Posterior vena cava (tissue), 2 donors: ENCODE measurements at places on chromosomes 5 and 9. TPM values are rescaled to one million over a fixed set of nuclear protein-coding genes. Genes with fewer than 3 reads are reported as not detected.

- DNase-seq, result peak; percentile 61
These were observed 62.9 kb downstream of the ZNF354C start for GRCh38 chr5:179123109-179123426.

DNA sequence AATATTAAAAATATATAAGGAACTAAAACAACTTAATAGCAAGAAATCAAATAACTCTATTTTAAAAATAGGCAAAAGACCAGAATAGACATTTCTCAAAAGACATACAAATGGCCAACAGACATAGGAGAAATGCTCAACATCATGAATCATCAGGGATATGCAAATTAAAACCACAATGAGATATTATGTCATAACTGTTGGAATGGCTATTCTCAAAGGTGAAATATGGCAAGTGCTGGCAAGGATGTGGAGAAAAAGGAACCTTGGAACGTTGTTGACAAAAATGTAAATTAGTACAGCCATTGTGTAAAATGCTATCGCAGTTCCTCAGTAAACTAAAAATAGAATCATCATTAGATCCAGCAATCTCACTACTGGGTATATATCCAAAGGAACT is 468.5 kb downstream of the NFIB start:
- no peak for DNase-seq

The HSPA5 gene
- 218 TPM for total RNA-seq

The KCNV2 gene
- not detected for total RNA-seq

DNA sequence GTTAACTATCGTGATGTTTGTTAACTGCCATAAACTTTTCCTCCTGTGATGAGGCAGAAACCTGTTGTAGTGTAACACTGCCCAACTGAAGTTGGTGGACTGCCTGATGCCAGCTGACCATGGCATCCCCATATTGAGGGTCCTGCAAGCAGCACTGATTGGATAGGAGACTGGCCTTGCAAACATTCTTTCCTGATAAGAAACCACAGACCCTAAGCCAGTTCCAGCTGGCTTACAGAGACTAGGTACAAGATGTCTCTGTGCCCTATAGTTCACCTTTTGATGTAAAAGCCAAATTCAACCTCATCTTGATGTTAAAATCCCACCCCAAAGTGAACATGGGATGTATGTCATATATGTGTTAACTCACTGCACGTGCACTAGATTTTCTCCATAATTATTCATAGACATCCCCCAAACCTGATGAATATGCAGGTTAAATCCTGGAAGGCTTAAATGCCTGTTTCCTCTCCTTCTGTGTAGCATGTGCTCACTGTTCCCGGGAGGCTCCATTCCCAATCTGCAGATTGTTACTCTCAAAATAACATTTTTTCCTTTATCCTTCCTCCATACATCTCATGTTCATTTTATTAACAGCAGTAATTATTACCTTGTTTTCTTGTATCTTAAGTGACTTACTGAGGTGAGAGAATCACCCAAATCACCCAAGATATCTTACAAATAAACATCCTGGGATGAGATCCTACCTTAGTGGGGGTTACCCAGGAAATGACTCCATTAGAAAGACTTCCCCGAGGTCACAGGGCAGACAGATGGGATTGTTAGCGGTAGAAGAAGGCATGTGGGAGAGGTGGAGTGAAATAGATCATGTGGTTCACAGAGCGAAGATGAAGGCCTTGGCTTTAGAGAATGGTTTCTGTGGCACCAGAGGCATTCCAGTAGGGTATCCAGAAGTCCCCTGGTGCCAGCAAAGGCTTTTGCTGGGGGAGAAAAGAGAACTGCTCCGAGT is 566.7 kb downstream of the CCDC171 start:
- no peak for DNase-seq

- DNase-seq, result peak; percentile 73
These were observed 382 bp upstream of the FGF1 start for GRCh38 chr5:142686210-142686734.

The ZNF454 gene
- 3.4 TPM for total RNA-seq

DNA sequence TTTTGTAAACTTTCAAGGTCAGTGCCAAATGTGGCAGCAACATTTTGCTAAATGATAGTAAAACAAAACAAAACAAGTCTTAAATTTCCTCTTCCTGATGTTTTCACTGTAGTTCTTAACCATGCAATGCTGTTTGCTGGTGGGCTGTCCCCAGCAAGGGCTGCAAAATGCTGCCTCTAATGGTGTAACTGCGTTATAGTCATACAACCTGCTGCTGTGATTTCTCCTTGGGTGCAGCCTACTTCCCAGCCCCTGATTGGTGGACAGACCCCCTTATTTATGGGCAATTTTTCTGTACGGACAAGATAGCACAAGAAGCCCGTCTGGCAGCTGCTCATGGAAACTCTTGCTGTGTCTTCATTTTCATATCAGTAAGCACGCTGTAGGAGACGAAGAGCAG is 26.6 kb upstream of the PIP5K1B start:
- DNase-seq, result no peak

DNA sequence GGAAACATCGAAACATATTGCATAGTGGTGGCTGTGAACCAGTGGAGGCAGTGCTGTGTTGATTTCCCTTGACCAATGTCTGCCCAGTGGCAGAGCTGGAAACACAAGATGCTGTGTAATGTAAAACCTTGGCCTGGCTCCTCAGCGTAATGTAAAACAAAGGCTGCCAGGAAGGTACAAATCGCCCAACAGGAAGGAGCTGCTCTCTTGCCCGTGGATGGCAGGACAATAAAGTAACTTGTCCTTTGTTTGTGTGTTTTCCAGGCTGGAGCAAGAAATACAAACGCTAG is 143.4 kb downstream of the PALM2AKAP2 start:
- DNase-seq, result no peak

GRCh38 chr5:102537011-102537410 is 38.2 kb upstream of the SLCO6A1 start:
- DNase-seq, result no peak

GRCh38 chr9:115362101-115362500 is 244.1 kb upstream of the TNC start:
- no peak for DNase-seq

DNA sequence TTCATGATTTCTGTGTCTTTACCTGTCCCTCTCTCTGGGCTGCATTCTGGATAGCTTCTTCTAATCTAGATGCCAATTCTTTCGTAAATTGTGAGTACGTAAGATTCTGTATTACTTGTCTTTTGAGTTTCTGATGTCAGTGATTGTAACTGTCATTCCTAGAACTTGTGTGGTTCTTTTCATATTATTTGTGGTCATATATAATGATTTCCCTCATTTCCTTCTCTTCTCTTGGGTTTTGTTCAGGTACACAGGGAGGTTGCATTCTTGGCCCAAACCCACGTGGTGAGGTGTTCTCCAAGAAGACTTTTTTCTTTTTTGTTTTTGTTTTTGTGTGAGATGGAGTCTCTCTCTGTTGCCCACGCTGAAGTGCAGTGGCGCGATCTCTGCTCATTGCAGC is 13.8 kb downstream of the UGCG start:
- no peak for DNase-seq

The AGXT2 gene
- not detected for total RNA-seq

The PLPP7 gene
- total RNA-seq, result 8.9 TPM

The CARD19 gene
- total RNA-seq, result 40.8 TPM

The PRUNE2 gene
- total RNA-seq, result 477 TPM

DNA sequence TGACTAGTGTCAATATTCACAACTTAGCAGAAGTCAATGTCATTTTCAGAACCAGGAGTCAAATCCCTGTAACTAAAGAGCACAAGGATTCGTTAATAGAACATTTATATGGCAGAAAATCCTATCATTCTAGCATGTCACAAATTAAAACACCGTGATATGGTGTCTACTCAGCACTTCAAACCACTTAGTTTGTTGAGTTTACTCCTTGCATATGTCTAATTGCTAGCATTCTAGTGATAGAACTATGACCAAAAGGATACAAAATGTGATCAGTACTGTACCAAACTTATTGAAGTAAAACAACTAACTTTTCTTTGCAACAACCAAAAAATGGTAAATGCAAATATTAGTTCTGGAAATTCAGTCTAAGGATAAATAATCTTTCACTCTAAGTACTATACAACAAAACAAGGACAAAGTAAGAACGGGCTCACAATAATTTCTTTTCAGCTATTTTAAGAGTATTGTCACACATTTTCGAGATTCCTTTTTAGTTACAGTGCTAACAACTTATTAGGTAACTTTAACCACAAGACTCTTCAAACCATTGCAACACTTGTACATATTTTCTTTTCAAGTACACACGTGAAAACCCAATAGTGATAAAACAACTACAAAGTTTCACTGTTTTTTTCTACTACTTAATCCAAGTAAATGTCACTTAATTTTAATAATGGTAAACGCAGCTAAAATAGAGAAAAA is 845.2 kb upstream of the CDH10 start:
- DNase-seq, result no peak

- no peak for DNase-seq
These were observed 69.0 kb upstream of the SLC12A2 start for GRCh38 chr5:128014578-128014977.

DNA sequence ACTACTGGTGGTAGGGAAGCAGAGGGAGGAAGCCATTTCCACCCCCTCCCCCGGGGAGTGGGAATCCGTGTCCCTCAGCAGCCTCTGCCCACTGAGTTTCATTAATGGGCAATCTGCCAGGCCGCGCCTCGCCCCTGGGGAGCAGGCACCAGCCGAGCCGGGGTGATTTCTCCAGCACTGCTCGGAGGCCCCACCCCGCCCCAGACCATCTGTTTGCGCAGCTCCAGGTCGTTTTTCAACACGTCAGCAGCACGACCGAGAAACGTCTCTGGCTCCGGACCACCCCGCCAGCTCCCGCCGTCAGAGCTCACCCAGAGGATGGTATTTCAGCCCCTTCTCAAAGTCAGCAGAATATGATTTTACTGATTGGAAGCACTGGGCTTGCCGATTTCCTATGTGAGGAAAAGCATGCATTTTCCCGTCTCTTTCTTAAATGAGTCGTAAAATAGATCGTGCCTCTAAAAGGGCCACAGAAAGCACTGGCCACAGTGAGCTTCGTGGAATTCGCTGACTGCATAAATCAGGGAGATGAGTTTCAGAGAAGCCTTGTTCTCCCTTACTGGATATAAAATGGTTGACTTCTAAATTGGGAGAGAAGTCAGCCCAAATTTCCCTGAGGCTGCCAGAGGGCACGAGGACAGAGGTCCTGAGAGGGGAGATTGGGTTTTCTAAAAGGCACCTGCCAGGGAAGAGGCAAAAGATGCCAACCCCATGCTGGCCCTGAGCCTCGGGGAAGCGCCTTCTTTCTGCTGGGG is 47.0 kb downstream of the OLFM1 start:
- DNase-seq, result no peak

DNA sequence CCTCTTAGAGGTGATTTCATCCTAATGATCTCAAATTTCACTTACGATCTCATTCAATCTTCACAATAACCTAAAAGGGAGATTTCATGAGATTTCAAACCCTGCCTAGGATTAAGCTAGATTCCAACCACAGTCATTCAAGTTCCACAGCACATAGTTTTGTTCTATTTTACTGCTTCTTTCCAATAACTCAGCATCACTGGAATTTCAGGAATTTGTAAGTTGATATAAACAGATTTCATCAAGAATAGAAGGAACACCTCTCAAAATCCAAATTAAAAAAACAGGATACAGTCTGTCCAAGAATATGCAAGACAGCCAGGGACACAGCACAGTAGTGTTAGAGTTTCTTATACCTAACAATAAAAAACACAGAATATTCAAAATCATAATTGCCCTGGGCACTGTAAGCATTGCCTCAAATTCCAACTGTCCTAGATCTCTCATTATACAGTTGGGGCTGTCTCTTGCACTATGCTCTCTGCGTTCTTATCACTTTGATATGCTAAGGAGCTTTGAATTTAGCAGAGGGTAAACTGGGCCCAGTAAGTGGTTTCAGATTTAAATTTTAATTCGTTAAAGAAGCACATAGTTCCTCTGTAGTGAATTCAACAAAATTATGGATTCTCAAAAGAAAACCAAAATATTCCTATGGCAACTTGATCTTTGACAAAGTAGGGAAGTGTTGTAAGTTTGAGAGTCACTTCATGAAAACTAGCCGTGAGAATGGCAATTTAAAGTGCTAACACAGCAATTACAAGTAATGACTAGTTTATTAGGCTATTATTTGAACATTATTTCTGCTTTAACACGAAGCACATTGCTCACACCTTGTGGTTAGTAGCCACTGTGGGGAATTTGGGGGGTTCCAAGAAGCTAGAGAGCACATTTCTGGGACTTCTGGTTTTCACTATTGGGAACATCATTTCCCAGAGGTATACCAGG is 478.6 kb upstream of the C9orf72 start:
- DNase-seq, result no peak

- no peak for DNase-seq
These were observed 7.4 kb downstream of the NPR2 start for GRCh38 chr9:35798658-35799374.

GRCh38 chr5:134131578-134132350 is 17.3 kb downstream of the TCF7 start:
- peak; percentile 35 for DNase-seq

The ABO gene
- total RNA-seq, result 1.5 TPM

DNA sequence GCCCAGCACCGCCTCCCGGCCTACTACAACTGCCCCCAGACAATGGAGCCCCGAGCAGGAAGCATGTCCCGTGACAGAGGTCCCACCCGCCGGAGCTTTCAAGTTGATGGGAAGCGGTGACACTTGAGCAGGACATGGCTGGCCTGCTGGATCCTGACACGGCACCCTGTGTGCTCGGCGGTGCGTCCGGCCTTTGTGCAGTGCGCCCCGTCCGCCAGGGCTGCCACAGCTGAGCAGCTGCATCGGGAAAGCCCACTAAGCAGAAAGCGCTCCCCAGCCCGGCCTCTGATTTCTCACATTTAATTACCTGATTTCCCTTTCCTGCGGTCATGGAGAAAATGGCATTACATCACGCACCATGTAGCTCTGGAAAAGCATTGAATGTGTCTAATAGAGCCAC is 611.9 kb downstream of the IRX1 start:
- DNase-seq, result no peak

GRCh38 chr5:132301344-132302271 is 7.4 kb downstream of the SLC22A4 start:
- no peak for DNase-seq

- DNase-seq, result no peak
These were observed 27.8 kb upstream of the LAMC3 start for GRCh38 chr9:130981002-130981755.

The SNCB gene
- not detected for total RNA-seq

- no peak for DNase-seq
These were observed 239.7 kb upstream of the DAP start for GRCh38 chr5:11000515-11001353.

The NR6A1 gene
- 0.76 TPM for total RNA-seq

- DNase-seq, result no peak
These were observed 15.2 kb downstream of the TNIP1 start for GRCh38 chr5:151065609-151066008.

The CDC14B gene
- total RNA-seq, result 24.4 TPM

The SLC26A2 gene
- 13.2 TPM for total RNA-seq
